ENCODE measurements at places on chromosomes 11 and 22. TPM values are rescaled to one million over a fixed set of nuclear protein-coding genes. Genes with fewer than 3 reads are reported as not detected.

- DNase-seq = no peak
Observed at GRCh38 chr11:19844806-19845205, 132.2 kb downstream of the NAV2 start.

DNA sequence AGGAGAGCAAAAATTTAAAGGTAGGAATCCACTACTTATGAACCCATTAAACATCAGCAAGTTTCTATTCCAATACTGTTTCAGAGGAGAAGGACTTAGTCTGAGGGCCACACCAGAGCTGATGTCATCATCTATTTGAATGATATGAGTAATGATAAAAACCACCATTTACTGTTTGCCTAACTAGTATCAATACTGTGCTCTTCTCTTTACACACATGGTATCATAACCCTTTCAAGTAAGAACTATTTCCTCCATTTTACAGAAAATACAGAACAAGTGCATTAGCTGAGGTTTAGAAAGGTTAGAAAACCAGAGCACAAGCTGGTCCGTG, 651.3 kb upstream of the KIRREL3 start:
- no peak for DNase-seq

Gene OR5P2
- 1.3 TPM for total RNA-seq

DNA sequence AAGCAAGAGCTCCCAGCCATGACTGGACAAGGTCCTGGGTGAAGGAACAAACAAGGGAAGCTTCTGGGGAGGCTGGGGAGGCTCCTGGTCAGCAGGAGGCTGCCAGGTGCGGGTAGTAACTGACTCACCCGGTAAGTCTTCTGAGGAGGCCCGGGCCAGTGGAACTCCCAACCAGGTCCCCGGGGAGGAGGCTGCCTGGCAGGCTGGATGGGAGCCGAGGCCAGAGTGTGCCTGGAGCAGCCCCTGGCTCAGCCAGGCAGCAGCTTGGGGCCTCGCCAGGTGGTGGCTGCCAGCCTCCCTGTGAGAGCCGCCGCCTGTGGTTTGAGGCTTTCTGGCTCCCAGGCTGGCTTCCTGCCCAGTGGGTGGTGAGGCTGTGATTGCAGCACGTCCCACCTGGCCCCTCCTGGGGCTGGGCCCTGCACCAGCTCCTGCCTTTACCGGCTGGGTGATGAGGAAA, 46.2 kb downstream of the IGF2 start:
- DNase-seq = peak; percentile 91

Gene SUSD2
- total RNA-seq = 5.5 TPM

DNA sequence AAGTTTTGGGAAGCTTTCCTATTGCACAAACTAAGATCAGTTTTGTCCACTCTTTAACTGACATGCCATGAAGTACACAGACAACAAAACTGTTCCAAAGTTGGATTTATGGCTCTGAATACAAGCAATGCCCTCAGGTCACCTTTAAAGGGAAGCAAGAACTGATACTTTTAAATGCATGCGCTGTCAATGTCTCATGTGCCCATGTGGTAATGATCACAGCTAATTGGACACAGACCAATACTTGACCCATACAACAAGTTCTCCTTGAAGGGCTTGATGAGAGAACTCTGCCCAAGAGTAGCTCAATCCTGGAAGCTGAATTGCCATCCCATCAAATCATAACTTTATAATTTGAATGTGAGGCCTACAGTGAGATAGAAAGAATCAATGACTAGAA, 624.9 kb downstream of the ETS1 start:
- no peak for DNase-seq

DNA sequence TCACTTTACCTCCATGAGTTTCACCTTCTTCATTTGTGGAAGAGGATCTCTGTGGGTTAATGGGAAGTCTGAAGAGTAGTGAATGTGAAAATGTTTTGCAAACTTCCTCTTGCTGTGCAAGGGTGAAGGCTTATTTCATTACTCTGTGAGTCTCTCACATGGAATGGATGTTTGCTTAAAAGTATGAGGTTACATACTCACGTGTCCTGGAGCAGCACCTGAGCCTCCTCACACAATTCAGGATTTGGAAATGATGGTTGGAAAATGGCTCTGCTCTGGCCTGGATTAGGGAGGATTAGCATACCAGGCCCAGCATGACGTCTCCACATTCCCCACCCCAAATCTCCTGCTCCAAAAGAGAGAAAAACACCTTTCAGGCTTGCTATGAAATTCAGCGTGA, 4.8 kb downstream of the GRAMD1B start:
- no peak for DNase-seq

Measured in PC-9 (cell line).